ENCODE measurements at places on chromosomes 12 and 14.

DNA sequence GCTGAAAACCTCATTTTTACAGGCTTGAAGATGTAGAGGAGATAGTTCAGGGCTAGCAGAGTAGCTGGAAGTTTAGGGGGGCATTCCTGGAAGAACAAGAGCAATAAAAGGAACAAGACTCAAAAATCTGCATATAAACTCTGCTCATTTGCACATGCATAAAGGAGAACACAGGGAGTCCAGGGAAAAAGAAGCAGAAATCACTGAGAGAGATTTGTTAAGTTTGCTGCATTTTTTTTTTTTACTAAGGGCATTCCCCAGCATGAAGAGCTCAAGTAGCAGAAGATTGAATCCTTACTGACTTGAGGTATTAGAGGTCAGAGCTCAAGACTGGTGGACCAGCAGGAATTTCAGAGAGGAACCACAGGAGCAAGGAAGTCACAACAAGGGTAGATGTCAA lies 28.2 kb upstream of the BCL11B start:
- no peak for ATAC-seq

DNA sequence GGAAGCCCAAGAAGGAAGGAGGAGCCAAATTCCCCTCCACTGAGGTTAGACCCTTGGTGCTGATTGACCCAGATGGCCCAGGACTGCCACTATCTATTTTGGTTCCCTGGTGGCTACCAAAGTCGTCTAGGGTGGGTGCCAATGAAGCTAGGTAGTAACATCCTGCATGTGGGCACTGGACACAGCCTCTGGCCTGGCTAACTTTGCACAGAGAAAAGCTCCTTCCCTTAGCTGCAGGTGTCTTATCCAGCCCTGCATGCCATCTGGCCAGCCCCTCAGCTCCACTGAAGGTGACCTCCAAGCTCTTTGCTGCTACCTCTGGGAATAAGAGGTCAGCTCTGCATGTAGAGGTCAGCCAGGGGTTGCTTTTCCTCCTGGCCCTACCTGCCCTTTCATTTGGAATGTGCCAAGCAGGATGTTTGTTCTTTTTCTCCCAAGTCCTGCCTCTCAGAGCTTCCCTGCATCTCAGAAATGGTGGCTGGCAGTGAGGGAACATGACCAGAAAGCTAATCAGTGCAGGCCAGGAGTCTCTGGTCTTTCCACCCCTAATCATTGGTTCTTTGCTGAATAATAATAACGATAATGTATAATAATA lies 34.0 kb downstream of the JDP2 start:
- no peak for ATAC-seq

DNA sequence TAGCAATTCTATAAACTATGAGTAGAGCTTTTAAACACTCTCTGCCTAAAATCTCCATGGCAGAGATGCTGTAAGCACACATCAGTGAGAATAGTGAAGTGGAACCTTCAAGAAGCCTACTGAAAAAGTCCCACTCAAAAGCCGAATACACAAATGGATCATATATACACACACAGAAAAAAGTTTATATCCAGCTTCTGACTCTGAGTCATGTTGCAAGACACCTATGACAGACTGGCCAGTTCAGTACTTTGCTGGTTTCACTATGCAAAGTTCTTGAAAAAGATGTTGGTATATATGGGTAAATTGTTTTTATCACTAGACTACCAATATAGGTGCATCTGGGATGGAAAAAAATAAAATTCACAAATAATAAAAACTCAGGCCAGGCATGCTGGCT lies 126.1 kb downstream of the KCNK10 start:
- peak; percentile 44 for ATAC-seq

- ATAC-seq: no peak
Observed at GRCh38 chr12:40446385-40446784, 221.6 kb downstream of the LRRK2 start.

GRCh38 chr12:117072736-117073490 lies 26.3 kb downstream of the TESC start:
- ATAC-seq: no peak

GRCh38 chr14:55440385-55440784 lies at the start of gene TBPL2:
Gene TBPL2 (minus strand): TSS chr14:55440616. CDS start chr14:55440449, 167 bp downstream.
- ATAC-seq: no peak

GRCh38 chr14:20092050-20092449 lies 18.5 kb upstream of the OR4K17 start:
- ATAC-seq: no peak

GRCh38 chr14:76154539-76155126 lies 2.9 kb downstream of the GPATCH2L start:
- ATAC-seq: no peak

DNA sequence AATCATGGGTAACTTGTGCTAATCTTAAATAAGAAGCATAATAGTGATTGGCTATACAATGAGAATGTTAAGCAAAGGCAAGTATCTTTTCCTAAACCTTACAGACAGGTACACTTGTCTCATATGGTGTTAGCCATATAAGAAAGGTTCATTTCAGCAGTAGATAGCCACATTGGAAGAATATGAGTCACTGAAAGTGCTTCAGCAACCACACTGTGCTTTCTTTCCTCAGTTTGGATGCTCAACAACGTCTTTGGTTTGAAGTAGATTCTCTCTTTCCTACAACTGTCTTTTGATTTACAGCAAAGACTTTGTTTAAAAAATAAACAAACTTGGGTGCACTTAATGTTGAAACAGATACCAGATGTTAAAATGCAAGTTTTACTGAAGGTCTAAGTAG lies 8.9 kb downstream of the DDHD1 start:
- ATAC-seq: peak; percentile 87

GRCh38 chr12:118354903-118355302 lies 17.8 kb downstream of the TAOK3 start:
- peak; percentile 23 for ATAC-seq

GRCh38 chr12:88925454-88925853 lies 345.2 kb upstream of the KITLG start:
- ATAC-seq: no peak

DNA sequence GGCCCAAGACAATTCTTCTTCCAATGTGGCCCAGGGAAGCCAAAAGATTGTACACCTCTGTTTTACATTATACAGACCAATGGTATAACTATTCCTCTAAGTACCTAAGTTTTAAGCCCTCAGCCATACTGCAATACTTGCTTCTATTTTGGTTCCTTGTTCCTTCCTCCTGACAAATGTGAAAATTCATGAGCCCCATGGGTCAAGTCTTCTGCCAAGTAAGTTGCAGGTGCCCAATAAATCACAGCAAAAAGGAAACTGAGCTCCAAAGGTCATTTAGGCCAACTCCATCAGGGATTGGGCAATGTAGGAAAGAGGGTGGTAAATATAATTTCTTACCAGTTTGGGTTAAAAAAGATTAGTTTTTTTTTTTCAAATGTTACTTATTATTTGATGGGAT lies 57.7 kb upstream of the NPFF start:
- ATAC-seq: no peak

- ATAC-seq: no peak
Observed at GRCh38 chr12:78555802-78556201, 308.8 kb upstream of the SYT1 start.

DNA sequence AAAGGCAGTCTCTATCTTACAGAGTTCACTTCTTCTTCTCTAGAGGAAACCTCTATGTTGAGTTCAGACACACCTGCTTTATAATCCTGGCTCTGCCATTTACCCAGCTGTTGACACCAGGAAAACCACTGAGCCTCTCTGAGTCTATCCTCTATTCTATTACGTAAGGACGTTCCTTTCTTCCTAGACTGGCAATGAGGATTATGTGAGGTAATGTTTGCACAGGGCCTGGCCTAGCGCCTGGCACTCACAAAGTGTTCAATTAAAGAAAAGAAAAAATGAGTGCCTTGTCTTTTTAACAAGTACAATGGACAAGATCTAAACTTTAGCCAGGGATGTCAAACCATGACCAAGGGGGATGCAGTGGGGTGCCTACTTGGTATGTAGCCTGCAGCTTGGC lies 641.9 kb upstream of the TBX3 start:
- ATAC-seq: no peak

GRCh38 chr14:50718949-50719348 lies 50.8 kb upstream of the SAV1 start:
- ATAC-seq: no peak

DNA sequence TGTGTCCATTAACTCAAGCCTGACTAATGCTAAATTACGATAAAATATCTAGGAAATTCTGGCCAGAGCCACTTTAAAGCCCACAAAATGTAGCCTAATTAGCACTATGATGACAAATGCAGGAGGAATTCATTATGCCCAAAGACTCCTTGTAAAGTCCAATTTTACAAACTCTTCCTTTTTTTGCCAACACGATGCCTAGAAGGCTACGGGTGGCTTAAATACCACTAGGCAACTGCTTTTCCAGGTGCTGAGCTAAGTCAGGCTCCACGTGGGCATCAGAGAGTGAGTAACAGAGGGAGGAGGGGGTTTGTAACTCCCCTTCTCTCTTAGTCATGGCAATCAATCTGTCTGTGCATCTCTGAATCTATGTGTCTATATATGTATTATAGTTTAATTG lies 172.4 kb upstream of the NTF3 start:
- ATAC-seq: no peak

DNA sequence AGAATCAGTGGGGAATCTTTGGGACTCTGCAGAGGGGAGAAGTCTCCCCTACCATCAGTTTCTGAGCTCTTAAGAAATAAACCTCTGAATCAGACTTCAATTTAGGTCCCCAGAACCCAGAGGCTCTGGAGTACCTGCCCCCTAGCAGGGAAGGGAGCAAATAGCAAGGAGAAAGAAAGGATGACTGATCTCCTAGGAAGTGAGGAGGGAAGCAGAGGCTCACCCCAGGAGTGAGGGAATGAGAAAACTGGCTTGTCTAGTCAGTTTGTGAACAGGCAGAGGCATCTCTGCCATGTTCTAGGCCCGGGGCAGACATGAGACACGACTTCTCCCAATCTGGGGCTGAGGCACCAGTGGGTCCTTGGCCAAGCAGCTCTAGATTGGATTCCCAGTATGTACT lies 24.3 kb upstream of the SMUG1 start:
- no peak for ATAC-seq

- no peak for ATAC-seq
Observed at GRCh38 chr14:76829013-76829365, 2.8 kb downstream of the LRRC74A start.

GRCh38 chr12:55707841-55708694 lies at the start of gene ITGA7:
Gene ITGA7 (minus strand): TSS chr12:55707904. CDS start chr12:55707682, 222 bp downstream.
- ATAC-seq: peak; percentile 93

DNA sequence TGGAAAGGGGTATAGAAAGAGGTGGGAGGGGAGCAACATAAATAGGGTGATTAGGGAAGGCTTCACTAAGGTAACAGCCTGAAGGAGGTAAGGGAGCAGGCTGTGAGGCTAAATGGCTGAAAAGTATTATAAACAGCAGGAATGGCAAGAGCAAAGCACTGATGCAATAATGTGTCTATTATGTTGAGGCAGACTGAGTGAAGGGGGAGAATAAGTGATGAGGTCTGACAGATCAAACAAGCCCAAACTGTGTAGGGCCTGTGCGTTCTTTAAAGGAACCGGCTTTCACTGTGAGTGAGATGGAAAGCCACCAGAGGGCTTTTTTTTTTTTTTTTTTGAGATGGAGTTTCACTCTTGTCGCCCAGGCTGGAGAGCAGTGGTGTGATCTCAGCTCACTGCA lies 6.7 kb upstream of the VCPKMT start:
- peak; percentile 47 for ATAC-seq

DNA sequence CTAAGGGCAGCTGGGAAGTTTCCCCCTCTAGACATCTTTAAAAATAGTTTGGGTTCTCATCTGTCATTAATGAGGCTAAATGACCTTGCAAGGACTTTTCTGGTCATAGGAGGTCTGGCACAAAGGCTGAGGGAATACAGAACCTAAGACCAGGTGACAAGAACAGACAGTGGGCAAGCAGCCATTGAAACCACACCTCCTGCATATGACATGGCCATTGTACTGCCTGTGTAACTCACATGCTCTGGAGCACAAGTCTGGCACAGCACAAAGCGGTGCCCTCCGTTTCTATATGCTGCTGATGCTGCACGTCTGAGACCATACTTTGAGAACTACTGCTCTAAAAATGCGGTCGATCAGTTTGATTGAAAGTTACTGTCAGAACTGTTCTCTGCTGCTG lies 143.3 kb downstream of the APAF1 start:
- ATAC-seq: no peak

GRCh38 chr12:109291117-109291516 lies 18.0 kb downstream of the FOXN4 start:
- no peak for ATAC-seq

DNA sequence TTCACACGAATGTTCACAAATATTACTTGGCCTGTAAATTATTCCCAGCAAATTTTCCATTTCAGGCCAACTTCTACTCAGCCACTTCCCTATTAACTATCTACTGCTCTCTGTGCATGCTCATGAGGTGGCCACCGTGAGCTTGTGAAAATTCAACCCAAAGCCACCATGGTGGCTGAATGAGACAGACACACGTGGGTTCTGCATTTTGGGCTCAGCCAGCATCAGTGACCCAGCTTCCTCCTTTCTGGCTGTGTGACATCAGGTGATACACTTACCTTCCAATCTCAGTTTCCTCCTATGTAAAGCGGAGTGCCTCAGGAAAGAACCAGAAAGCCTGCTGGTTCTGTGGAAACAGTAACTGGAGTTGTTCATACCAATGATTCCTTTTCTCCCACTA lies 175.8 kb downstream of the FOXN3 start:
- no peak for ATAC-seq

DNA sequence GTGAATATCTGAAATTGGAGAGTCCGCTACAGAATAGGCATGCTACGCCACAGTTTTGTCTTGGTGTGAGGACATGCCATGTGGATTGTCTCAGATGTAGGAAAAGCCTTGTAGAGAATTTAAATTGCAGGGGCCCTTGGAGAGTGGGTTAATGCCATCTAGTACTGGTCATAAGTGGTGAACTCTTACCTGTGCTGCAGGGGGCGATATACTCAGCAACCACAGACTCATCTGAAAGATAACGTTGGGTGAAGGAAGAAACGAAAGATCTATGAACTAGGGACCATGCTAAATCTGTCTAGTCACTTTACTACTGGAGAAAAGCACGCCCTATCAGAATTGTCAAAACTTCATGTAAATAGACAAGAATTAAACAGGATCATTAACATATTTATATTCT lies 33.7 kb upstream of the A2M start:
- no peak for ATAC-seq

GRCh38 chr14:104591506-104592291 lies 12.1 kb downstream of the C14orf180 start:
- ATAC-seq: no peak

- no peak for ATAC-seq
Observed at GRCh38 chr14:99744199-99744872, 48.9 kb upstream of the EML1 start.

DNA sequence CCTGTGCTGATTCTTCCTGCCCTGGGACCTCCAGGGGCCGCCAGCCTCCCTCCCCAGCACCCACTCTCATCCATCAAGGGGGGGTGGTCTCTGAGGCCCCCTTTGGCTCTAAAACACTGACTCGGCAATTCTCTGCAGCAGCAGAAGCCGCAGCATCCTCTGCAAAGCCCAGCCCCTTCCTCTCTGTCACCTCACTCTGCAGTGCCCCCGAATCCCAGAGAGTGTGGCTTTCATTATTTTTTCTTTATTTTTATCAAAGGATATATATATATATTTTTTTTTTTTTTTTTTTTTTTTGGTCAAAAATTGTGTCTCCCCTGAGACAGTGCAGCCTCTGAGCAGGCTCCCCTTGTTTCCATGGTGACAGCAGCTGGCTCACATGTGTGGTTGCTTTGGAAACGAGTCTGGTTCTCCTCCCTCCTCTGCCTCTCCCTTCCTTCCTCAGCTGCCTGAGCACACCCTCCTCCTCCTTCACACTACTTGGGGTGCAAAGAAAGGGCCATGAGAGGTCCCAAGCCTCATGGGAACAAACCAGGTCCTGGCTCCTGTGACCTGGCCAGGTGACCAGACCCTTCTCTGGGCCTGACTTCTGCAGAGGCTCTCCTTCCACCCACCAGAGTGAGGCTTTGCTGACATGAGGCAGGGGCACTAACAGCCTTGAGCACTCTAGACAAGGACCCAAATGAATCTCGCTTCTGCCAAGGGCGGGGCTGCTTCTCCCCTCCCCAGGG lies 100.5 kb downstream of the LRRC74A start:
- ATAC-seq: peak; percentile 73

All from activated T-helper 17 cell treated with anti-CD3 and anti-CD28 coated beads, Interleukin-2, amount 50 U/mL, for 72 hours (primary cell).